ENCODE measurements at places on chromosomes 1 and 21.

DNA sequence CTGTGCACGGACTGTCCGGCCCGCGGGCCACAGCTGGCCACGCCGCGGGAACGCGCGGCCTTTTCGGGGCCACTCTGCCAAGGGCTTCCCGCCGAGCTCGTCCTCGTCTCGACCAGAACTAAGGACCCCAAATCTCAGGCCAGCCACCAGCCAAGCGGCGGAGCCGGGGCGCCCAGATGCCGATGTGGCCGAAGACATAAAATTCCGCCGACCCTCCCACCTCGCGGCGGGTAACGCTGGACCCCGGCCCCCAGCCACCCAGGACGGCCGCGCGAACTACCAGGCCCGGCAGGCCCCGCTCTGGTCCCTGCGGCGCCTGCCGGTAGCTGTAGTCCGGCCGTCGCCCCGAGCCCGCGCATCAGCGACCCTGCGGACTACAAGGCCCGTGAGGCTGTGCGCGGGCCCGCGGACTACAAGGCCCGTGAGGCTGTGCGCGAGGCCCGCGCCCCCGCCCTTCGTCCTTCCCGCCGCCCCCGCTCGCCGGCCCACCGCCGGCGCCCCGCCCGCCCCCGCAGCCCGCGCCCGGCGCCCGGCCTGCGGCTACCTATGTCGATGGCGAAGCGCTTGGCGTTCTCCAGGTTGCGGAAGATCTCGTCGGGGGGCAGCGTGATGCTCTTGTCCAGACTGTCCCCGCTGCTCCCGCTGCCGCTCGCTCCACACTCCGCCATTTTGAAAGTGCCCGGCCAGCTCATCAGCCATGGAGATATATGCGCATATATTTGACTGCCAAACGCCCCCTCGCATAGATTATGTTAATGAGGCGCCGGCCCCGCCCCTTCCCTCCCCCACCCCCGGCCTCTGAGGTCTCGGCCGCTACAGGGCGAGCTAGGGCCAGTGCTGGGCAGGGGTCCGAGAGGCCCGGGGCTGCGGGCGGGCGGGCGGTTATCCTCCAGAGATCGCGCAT is at the start of gene PANK4:
PANK4 (minus strand) TSS at position 677 of the 904 bp plus-strand sequence; CDS start at position 668, 9 bp downstream.
- DNase-seq: peak; percentile 91

DNA sequence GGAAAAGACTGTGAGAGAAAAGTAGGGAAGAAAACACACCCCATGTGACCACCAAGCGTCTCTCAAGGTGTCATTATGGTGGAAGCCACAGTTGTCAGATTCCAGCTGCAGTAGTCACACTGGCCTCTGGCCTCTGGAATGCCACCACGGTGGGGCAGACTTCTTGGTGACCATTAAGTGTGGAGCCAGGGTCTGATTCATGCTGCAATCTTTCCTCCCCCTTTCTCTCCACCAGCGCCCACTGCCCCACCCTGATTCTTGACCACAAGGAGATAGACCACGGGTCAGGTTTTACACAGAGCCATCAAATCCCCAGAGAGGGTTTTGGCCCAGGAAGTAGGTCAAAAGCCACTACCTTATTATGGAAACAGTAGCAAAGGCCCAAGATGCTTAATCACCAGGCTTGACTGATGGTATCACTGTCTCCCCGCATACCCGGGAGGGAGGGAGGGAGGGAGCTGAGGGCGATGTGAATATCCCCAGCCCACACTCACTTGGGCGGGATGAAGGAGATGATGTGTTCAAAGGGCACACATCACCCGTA is 52.7 kb upstream of the GRHL3 start:
- DNase-seq: no peak

DNA sequence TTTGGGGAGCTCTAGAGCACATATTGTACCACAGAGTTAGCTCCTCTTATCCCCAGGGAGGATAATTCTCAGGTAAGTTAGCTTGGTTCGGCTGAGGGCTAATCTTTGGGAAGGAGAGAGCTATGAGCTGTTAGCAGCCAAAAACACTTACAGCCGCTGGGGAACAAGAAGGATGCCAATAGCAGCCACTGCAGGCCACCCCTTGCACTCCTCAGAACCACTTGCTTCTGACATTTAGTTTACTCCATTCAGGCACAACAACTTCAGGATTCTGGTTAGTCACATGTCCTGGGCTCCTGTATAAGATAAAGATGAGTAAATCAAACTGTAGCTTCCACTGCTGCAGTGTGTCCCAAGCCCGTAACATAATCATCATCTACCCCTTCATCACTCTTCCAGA is 212.6 kb upstream of the ADGRL2 start:
- no peak for DNase-seq

DNA sequence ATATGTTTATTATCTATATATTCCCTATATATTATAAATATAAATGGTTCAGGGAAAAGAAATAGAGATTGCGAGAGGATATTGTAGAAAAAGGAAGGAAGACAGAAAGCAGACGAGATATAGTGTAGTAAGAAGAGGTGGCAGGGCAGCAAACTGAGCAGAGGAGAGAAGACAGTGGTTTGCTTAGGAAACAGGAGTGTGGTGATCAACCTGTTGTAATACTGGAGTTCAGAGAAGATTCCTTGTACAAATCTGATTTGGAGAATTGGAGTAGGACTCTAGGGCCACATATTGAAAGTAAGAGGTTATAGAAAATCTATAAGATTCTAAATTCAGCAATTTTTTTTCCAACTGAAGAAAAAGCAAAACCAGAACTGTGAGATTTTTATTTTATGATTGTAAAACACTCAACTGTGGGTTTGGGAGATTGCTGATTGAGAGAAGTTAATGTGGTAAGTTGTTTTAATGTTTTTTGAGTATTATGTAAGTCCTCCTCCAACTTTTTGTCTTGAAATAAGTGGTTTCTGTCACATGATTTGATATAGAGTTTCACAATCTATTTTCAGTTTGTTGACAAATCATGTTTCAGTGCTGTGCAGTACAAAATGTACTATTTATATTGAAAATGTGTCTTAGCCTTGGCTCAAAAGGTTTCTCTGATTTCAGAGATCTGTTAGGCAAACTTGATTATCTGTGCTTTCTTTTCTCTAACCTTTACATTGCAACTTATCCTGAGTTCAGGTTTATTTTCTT is 9.6 kb upstream of the AMY2B start:
- DNase-seq: no peak

- DNase-seq: no peak
Measured at GRCh38 chr1:156033011-156033410, 12.3 kb upstream of the SSR2 start.

DNA sequence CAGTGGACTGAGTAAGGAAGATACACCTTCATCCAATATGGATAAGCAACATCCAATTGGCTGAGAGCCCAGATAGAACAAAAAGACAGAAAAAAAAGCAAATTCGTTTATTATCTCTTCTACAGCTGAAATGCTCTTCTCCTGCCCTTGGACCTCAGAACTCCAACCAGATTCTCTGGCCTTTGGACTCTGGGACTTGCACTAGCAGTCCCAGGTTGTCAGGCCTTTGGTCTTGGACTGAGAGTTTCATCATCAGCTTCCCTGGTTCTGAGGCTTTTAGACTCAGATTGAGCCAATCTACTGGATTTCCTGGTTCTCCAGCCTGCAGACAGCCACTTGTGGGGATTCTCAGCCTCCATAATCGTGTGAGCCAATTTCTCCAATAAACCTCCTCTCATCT is 926.8 kb downstream of the PLA2G4A start:
- no peak for DNase-seq

- no peak for DNase-seq
Measured at GRCh38 chr21:33157303-33157702, 72.4 kb upstream of the IFNAR2 start.

DNA sequence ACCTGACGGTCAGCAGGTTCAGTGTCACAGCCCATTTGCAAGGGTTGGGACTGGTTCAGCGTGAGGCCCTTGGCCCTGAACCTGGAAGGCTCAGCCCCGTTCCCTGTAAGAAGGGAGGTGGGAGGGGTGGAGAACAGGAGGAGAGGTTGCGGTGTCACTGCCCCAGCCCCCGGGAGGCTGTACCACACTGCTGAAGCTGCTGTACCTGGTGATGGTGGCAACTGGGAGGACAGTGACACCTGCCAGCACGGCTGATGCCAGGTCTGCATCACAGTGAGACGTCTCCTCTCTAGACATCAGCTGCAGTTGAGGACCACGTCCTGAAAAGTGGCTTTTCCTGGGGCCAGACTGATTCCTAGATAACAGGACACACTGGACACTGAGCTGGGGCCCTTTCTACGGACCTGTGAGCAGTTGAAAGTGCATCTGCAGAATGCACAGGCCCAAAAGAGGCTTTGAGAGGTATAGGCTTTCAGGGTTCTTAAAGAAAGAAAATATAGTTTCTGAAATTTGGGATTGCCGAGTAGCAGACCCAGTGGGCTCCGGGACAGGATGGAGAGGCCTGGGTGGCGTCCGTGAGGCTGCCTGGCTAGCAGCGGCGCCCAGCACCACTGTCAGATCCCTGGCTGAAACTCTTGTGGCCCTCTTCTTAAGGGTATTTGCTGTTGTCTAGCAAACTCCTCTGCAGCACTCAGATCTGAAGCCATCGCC is 47.7 kb downstream of the COQ8A start:
- DNase-seq: no peak

DNA sequence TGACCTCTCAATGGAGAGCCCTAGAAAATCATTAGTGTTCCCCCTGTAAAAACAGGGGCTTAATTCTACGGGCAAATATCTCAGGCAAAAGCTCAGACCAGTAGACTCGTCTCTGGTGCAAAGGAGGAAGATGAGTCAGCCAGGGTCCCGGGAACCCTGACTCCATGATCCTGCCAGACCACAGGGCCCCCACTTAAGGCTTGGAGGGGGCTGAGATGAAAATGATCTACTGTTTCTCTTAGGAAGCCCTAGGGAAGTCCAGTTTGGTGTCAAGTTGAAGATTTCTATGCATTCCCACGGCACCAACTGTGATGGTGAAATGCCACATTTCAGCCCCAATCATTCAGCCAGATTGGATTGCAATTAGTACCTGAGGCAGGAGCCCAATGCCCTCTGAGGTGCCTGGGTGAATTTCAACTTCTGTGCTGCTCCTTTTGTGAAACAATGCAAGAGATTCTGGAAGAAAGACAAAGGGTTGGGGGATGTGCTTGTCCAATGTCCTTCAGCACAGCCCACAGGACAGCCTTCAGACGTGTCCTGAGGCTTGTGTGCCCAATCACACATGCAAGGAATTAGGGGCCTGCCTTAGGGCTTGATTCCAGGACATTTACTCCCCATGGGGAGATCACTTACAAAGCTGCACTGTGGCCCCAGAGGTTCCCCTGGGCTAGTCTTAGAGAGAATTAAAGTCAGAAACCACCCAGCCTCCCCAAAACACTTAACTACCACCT is 18.1 kb downstream of the NAV1 start:
- no peak for DNase-seq

DNA sequence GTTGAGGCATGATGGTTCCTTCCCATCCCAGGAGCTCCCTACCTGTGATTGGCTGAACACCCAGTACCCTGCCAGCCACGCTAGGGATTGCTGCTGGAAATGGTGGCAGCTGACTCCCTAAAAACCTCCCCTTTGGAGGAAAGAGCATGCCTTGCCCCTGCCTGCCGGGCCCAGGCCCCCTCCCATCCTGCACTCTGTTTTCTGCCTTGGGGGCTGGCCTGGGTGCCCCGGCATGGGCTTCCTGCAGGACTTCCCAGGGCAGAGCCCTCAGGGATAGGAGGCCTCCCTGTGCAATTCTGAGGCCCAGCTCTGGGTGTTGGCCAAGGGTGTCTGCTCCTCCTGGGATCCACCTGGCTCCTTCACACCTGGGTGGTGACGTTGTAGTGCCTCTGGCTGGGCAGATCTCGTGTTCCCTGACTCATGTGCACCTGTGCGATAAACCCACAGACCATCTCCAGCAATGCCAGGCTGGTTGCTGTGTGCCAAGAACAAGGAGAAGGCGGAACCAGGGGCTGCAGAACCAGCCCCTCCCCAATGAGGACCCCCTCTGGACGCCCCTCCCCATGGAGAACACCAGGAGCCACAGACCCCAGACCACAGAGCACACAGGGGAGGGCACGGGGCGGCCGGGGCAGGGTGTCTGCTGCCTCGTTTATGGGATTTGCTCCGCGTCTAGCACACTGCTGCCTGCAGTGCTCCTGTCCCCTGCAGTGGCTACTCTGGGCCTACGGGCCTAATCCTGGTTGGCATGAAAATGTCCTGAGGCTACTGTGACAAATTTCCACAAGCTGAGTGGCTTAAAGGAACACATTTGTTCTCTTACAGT is 13.6 kb downstream of the CSTB start:
- DNase-seq: no peak

GRCh38 chr1:85943526-85943925 is 213.0 kb downstream of the COL24A1 start:
- DNase-seq: no peak

DNA sequence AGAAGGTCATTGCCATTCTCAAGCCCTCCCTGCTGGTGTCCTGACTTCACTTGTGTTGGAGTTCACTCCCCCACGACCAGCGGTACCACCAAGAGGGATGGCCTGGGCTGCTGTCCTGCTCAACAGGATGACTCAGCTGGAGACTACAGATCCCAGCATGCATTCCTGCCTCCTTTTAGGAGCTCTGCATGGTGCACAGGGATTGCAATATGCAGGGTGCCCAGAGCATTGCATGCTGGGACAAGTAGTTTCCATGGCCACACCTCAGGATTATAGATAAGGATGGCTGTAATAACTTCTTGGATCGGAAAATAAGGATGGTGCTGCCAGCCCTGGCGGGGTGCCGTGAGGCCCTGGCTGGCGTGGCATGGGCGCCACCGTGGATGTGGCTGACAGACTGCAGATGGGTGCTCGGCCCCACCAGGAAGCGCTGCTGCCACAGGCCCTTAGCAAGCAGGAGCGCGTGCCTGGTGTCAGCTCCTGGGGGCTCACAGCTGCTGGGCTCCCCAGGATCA is 150.0 kb downstream of the CASZ1 start:
- no peak for DNase-seq

DNA sequence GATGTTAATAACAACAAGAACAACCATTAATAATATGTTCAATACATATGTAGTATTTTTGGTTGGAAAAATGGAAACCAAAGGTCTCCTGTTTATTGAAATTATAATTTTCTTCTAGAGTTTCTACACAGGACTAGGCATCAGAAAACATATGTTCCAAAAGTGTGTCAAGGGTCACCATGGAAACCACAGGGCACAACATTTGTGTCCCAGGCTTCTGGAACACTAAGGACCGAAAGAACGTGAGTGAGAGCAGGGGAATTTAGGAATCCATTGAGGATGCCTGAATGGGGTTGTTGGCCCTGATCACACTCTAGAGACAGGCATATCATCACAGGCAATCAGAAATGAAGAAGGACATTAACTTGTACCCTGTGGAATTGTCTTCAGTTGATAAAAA is 7.5 kb upstream of the CDC14A start:
- no peak for DNase-seq

Measured in activated T-cell treated with anti-CD3 and anti-CD28 coated beads, Interleukin-2, amount 50 U/mL, for 48 hours (primary cell).